NCI-H1694 treated with DMSO at 0.1 percent for 48 hours (cell line): ENCODE measurements at places on chromosomes 12 and 14.

- no peak for DNase-seq
Observed at GRCh38 chr14:61573321-61573720, 122.0 kb upstream of the HIF1A start.

GRCh38 chr12:94832780-94833681 is 170.5 kb downstream of the NDUFA12 start:
- no peak for DNase-seq

GRCh38 chr12:117069101-117069797 is 30.0 kb downstream of the TESC start:
- DNase-seq = no peak

GRCh38 chr14:95733212-95733611 is 19.3 kb upstream of the TCL1A start:
- DNase-seq = no peak
